Activated gamma-delta T cell (primary cell): ENCODE measurements at places on chromosomes 16 and 17.

DNA sequence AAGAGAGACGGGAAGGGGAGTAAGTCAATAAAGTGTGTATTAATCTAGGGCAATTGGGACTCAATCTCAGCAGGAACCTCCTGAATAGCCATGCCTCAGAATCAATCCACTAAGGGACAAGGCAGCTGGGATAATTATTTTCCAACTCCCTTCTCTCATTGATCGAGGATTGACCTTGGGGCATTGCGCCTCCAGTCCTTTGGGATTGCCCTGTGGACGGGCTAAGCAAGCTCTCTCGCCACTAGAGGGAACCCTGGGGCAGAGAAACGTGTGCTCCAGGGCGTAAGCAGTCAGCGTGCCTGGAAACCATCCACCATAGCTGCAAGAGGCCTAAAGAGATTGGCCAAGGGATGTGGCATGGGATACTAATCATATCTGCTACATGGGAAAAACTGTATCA, 53.9 kb upstream of the ERCC4 start:
- DNase-seq: no peak

DNA sequence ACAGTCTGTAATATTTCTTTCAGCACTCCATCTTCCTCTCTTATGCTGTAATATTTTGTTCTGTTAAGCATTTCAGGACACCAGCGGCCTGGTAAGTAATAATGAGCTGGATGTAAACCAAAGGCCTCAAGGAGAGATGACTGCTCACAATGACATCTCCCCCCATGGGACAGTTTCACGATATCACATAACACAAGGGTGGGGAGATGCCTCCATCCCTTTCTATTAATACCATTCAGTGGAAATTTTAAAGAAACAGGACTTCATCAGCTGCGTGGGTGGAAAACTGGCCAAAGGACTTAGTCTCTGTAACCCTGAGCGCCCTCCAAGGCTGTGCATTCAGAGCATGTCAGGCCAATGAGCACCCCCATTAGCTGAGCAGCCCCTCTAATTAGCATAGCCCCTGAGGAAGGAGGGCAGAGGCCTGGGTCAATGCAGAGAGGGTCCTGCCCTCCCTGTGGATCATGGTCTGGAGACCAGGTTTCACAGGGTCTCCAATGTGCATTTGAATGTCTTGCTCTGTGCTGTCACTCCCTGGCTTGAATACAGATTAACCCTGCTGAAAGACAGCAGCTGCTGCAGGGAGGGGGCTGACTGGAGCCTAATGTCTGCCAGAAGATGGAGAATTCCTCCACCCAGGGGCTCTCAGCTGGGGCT, 156.4 kb downstream of the HS3ST2 start:
- DNase-seq: no peak

DNA sequence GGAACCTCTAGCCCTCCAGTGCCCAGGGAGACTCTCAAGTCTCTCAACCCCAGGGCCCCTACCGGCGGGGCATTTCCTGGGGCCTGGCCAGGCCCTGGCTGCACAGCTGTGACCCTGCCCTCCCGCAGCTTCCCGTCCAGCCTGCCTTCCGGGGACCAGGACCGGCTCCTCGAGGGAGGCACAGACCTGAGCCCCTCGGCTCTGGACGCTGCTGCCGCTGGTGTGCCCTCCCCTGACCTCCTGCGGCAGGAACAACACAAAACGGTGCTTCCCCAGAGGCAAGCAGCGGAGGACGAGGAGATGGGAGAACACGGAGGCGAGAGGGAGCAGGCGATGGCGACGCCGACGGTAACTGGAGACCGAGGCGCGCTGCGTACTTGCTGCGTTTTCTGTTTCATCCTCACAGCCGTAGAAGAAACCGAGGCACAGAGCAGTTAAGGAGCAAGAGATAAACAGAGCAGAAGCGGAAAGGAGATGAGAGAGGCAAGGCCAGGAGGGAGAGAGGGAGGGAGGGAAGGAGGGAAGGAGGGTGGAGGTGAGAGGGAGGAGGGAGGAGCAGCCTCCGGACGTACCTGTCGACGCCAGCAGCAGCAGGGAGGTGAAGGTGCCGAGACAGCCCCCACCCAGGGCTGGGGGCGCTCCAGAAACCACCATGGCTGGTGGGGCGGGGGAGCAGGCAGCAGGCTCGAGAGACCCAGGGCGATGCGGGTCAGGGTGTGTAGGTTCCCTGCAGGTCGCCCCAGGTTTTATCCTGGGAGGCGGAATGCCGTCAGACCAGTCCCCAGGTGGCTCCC, at the start of gene PRSS22:
PRSS22 (minus strand) TSS at position 720 of the 794 bp plus-strand sequence; CDS start at position 654, 66 bp downstream.
- DNase-seq: no peak

GRCh38 chr17:79075446-79075750, 774 bp downstream of the ENGASE start:
- no peak for DNase-seq

- DNase-seq: no peak
Measured at GRCh38 chr16:6576606-6577005, 756.0 kb upstream of the RBFOX1 start.
